Stimulated activated CD4-positive, alpha-beta T cell treated with anti-CD3 and anti-CD28 coated beads, TNF-alpha, amount 100 ng/mL, for 4 hours (primary cell): ENCODE measurements at places on chromosomes 12 and 14.
A peak's percentile ranks its signal among the peaks of the same experiment; 100 is the strongest.

GRCh38 chr12:131385313-131386166 lies 325.4 kb upstream of the SFSWAP start:
- no peak for DNase-seq

- DNase-seq: no peak
Observed at GRCh38 chr12:55852740-55853139, 10.0 kb upstream of the MMP19 start.

GRCh38 chr14:64159588-64159987 lies 134.6 kb downstream of the ESR2 start:
- no peak for DNase-seq

DNA sequence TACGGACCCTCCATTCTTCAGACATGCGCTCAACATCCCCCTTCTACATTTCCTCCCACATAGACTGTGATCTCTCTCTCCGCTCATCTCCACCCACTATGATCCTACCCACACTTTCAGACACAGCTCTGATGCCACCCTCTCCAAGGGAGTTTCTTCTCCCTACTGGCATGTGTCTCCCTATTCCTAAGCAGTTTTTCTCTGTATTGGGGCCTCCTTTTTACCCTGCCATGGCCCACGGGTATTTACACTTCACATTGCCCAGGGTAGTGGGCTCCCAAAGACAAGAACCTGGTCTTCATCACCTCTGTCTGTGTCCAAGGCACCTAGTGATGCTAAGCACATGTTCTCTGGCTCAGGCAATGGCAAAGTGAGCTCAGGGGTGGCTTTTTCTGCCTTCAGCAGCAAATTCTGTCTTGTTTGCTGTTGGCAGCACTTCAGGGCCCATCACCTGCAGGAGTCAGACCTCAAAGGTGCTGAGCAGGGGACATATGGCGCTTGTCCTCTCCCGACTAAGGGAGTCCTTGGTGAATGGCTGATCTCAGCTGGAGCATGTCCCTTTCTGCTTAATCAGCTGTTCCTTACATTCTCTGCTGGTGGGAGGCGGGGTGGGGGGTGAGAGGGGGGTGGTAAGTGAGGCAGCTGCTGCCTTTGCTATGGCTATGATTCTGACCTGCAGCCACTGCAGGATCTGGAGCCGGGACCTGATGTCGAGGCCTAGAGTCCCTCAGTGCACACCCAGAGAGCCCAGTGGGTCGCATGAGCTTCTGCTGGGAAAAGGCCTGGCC lies 256.8 kb downstream of the PCNX1 start:
- DNase-seq: no peak

- no peak for DNase-seq
Observed at GRCh38 chr12:99133401-99133800, 488.3 kb downstream of the APAF1 start.

GRCh38 chr14:65631040-65631439 lies 218.5 kb downstream of the FUT8 start:
- no peak for DNase-seq

DNA sequence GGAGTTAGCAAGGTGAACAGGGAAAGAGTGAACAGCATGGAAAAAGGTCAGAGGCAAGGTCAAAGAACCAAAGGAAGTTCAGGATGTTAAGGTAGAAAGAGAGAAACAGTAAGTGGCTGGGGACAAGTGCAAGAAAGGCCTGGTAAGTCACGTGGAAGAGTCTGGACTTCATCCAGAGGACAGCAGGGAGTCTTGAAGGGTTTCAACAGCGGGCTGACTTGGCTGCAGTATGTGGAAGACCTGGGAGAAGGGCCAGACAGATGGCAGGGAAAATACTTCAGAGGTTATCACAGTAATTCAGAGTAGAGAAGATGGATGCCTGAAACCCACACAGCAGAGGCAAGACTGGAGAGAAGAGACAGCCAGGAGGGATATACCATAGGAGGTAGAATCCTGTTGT lies 34.0 kb downstream of the CIT start:
- DNase-seq: no peak

DNA sequence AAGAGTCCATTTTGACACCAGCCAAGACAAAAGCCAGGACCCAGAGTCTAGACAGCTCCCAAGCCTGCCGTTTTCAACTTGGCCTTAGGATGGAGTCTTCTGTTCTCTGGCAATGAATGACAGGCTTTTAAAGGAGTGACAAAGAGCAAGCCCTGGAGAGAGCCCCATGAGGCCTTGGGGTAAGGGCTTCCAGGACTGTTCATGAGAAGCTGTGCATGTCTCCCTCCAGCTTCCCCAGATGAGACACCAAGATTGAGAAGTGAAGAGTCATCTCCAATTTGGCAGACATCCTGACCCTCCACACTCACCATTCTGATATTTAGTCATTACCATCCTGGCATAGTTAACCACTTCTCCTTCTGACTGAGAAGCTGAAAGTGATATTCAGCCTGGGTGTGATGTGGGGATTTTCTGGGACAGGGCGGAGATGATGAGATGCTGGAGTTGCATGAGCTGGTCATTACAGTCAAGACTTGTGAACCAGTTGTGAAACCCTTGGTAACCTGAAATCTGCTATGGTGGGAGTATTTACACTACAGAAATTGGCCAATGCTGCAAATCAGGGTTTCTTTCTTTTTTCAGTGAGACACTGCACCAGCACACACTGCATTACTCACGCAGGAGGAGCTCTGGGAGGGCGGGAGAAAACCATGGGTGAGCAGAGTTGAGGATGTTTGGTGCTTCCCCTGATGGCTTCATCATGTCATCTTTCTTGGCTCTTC lies 77.8 kb downstream of the VCPKMT start:
- DNase-seq: no peak

- no peak for DNase-seq
Observed at GRCh38 chr12:94941440-94941862, 62.0 kb downstream of the NDUFA12 start.

GRCh38 chr14:97602438-97603117 lies 805.4 kb downstream of the VRK1 start:
- DNase-seq: peak; percentile 47

GRCh38 chr14:32017587-32017986 lies 59.5 kb upstream of the ARHGAP5 start:
- DNase-seq: no peak

GRCh38 chr12:6347367-6348338 lies 5.8 kb upstream of the TNFRSF1A start:
- no peak for DNase-seq

GRCh38 chr12:104275689-104276088 lies 27.9 kb upstream of the EID3 start:
- no peak for DNase-seq
